ENCODE measurements at places on chromosomes 2 and 18.

DNA sequence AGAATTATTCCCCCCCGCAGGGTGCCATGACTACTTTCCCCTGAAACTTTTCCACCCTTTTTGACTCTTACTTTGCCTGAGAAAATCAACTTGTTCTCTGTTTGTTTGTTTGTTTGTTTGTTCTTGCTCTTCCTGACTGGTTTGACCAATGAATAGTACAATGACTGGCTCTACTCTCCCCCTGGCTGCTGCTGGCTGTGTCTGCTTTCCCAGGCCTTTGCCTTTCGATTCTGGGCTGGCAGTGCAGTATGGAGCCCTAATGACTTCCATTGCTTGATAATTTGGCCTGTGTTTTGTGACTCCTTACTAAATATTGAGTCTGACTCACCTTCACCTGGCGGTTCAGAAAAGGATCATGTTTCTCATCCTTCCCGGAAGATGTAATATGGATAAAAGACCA lies 241.1 kb downstream of the TMEM182 start:
- no peak for DNase-seq

- no peak for DNase-seq
These were observed 469.4 kb downstream of the DLGAP1 start for GRCh38 chr18:3985664-3986063.

GRCh38 chr2:69694894-69695849 lies 46.8 kb upstream of the ANXA4 start:
- DNase-seq: no peak

- no peak for DNase-seq
These were observed 85.0 kb downstream of the FMNL2 start for GRCh38 chr2:152419944-152420343.

GRCh38 chr2:65479524-65479923 lies 47.1 kb upstream of the SPRED2 start:
- DNase-seq: no peak

GRCh38 chr2:144659731-144660275 lies 139.9 kb upstream of the ZEB2 start:
- DNase-seq: no peak

GRCh38 chr2:71778936-71779773 lies 325.8 kb downstream of the DYSF start:
- no peak for DNase-seq

DNA sequence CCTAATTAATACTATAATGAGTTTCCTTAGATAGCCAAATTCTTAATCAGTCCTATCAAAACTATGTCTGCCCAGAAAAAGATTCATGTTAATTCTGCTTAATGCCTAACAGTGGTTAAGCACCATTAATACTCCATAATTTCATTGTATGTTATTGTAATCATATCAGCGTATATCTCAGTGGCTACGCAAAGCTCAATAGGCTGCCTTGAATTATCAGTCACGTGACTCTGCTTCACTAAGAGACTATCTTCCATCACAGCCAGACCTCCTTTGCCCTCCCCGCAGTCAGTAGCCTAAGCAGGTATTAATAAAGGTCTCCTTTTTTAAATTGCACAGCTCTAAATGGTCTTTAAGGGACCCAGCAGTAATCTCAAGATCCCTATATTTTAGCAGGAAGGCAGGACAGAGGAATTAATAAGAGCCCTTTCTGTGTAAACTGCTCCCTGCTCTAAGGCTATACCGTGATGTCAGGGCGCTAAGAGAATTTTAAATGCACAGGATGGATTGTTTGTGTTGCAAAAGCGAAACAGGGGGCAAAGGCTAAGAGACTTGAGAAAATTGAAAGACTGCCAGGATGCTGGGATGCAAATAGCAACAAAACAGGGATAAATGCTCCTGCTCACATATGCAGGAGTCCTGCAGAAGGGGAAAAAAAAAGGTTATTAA lies 215.6 kb upstream of the POU3F3 start:
- no peak for DNase-seq

- DNase-seq: no peak
These were observed 275.1 kb upstream of the STON1 start for GRCh38 chr2:48254839-48255238.

GRCh38 chr2:58515827-58516573 lies 274.9 kb upstream of the FANCL start:
- DNase-seq: no peak

DNA sequence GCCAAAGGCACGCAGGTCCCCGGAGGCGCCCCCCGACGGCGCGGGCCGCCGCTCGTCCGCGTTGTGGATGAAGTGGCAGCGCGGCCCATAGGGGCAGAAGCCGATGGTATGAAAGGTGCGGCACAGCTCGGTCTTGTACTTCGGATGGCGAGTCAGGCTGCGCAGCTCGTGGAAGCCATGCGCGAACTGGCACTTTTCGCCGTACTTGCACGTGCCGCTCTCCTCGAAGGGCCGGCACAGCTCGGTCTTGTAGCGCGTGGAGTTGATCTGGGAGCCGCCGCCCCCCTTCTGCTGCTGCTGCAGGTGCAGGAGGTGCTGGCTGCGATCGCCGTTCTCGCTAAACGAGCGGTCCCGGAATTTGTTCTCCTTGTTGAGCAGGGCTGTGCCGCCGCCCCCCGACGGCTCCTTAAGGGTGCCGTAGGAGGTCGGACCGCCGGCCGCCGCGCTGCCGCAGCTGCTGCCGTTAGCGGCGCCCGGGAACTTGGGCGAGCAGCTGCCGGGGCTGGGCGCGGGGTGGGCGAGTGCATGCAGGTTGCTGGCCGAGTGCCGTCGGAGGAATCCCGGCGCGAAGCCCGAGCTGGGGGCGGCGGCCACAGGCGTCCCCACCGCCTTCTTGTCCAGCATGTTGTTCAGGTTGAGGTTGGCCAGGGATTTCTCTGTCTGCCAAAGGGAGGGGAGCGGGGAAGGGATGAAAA lies 1.2 kb downstream of the ZFP36L2 start:
- peak; percentile 23 for DNase-seq

- no peak for DNase-seq
These were observed 10.6 kb downstream of the SCG2 start for GRCh38 chr2:223591596-223591995.

DNA sequence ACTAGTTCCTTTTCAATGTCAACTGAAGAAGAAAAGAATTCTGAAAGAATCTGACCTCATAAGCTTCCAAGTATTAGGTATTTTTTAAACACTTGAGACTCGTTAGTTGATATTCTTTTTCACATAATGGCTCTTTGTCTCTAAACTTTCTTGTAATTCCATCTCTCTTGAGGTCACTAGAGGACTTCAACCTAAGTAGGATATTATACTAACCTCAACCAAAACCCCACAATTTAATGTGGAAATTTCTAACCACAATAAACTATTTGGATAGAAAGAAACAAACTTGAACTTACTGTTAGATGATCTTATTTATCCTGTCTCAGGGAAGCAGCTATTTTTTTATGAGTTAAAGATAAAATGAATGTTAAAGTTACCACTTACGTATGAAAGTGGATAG lies 206.9 kb upstream of the FSIP2 start:
- no peak for DNase-seq

- DNase-seq: no peak
These were observed 2.9 kb downstream of the AGPS start for GRCh38 chr2:177395351-177396065.

- DNase-seq: no peak
These were observed 52.5 kb downstream of the POMC start for GRCh38 chr2:25115902-25116301.

DNA sequence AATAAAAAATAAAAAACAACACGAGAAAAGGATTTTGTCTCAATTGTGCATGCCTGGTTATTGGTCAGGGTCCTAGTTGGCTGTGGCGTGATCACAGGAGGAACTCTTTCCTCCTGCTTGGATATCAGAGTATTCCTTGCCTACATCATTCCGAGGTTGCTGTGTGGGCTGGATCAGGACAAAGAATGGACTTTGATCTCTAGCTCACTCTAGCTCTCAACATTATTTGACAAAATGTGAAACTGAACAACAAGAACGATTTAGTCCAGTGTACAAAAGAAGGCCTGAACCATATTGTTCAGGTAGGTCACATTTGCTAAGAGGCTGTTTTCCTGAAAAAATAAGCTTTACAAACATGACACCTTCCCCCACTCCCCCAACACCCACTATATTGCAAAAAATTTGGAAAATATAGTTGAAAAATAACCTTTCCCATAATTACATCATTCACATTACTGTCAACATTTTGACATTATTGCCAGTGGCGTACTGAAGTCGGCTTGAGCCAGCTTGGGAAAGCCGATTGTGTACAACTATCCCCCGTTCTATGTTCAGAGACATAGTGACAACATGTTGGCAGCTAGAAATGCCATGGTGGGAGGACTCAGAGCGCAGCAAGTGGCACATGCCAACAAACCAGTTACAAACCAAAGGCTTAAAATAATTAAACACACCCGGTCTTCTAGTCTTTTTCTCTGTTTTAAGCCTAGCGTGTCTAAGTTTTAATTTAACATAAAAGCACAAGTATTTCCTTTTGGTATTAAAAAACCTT lies 179.0 kb downstream of the LPIN1 start:
- no peak for DNase-seq

Data from amniotic stem cell (primary cell).